Gastrocnemius medialis (tissue), 4 donors: ENCODE measurements at places on chromosomes 7 and 10.
A peak's percentile ranks its signal among the peaks of the same experiment; 100 is the strongest.

- H3K4me3 ChIP-seq: peak overlapping the region; percentile 79
- peaks cover 42% of the 10 kb centered on the region for H3K4me1 ChIP-seq
- peak overlapping the region; percentile 99 for H3K27ac ChIP-seq
- DNase-seq: no peak
- H3K36me3 ChIP-seq: no peaks in the 10 kb centered on the region
- H3K27me3 ChIP-seq: no peaks in the 10 kb centered on the region
Measured at GRCh38 chr10:102120991-102121738, 997 bp upstream of the LDB1 start.

- H3K27me3 ChIP-seq: no peaks in the 10 kb centered on the region
- DNase-seq: peak; percentile 10
- peak overlapping the region; percentile 82 for H3K27ac ChIP-seq
- H3K4me1 ChIP-seq: peaks cover 65% of the 10 kb centered on the region
- H3K4me3 ChIP-seq: no peak overlapping the region
Measured at GRCh38 chr10:99996671-99997648, 12.8 kb downstream of the DNMBP start.

- no peak for DNase-seq
Measured at GRCh38 chr10:125783957-125784356, 8.3 kb upstream of the MMP21 start.

- no peaks in the 10 kb centered on the region for H3K27me3 ChIP-seq
- no peak overlapping the region for H3K27ac ChIP-seq
- no peaks in the 10 kb centered on the region for H3K4me1 ChIP-seq
- H3K4me3 ChIP-seq: no peak overlapping the region
Measured at GRCh38 chr7:134018306-134018705, 108.8 kb upstream of the LRGUK start.

GRCh38 chr7:17153536-17153935, 144.9 kb upstream of the AHR start:
- H3K4me1 ChIP-seq: no peaks in the 10 kb centered on the region
- no peak for DNase-seq

DNA sequence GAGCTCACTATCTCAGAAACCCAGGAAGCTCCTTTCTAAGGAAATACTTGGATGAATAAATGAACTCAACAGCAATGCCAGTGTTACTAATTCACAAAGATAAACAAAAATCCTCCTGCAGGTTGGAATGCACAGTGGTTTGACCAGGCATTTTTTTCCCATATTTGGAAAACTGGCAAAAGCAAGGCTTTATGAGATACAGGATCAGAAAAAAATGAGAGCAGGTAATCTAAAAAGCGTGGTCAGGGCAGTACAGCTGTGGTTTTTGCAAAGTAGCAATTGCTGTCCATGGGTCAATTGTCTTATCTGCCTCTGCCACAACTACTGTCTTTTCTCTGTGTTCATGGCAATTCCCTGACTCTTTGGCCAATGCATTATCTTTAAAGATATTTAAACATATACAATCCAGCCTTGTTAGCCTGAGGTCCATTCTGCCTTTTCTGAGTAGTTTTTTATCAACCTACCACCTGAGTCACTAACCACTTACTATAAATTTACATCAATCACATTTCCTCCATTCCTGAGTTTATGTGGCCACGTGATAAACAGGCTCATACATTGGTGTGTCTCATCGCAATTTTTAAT, 564.5 kb upstream of the IGFBP3 start:
- H3K36me3 ChIP-seq: no peaks in the 10 kb centered on the region
- H3K27ac ChIP-seq: no peak overlapping the region
- H3K27me3 ChIP-seq: no peaks in the 10 kb centered on the region

GRCh38 chr10:117617086-117617485, 74.5 kb downstream of the EMX2 start:
- no peaks in the 10 kb centered on the region for H3K27me3 ChIP-seq
- H3K36me3 ChIP-seq: no peaks in the 10 kb centered on the region
- DNase-seq: no peak
- H3K4me3 ChIP-seq: no peak overlapping the region
- H3K4me1 ChIP-seq: no peaks in the 10 kb centered on the region

DNA sequence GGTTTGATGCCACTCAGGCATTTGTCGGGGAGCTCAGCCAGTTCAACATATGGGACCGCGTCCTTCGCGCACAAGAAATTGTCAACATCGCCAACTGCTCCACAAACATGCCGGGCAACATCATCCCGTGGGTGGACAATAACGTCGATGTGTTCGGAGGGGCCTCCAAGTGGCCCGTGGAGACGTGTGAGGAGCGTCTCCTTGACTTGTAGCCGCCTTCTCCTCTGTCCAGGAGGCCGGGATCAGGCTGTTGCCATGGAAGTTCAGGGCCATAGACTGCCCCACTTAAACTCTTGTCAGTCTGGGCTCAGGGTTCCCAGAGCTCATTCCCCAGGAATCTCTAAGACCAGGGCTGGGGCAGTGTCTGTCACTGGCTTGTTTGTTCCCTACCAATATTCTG, 11.3 kb downstream of the NPTX2 start:
- H3K36me3 ChIP-seq: no peaks in the 10 kb centered on the region
- no peaks in the 10 kb centered on the region for H3K27me3 ChIP-seq
- no peaks in the 10 kb centered on the region for H3K4me1 ChIP-seq
- H3K27ac ChIP-seq: no peak overlapping the region

DNA sequence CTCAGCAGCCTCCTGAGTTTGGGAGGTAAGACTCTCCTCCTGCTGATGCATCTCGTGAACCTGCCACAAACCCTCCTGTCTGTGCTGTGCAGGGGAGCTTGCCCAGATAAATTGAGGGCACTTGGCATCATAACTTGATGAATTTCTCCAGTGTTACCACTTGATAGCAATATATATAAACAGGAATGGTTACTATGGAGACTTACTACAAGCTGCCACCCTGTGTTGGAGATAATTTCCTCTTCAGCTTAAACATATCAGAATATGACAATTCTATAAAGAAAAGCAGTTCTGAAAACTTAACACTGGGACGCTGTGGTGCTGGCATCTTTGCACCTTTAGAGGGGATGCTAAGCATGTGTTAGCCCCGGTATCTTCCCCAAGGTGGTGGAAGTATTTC, 14.9 kb downstream of the PFKFB3 start:
- H3K27ac ChIP-seq: peak overlapping the region; percentile 55
- H3K36me3 ChIP-seq: peaks cover 99% of the 10 kb centered on the region

- no peaks in the 10 kb centered on the region for H3K27me3 ChIP-seq
- no peaks in the 10 kb centered on the region for H3K36me3 ChIP-seq
- peak; percentile 55 for DNase-seq
- H3K27ac ChIP-seq: peak overlapping the region; percentile 60
- H3K4me1 ChIP-seq: peaks cover 14% of the 10 kb centered on the region
Measured at GRCh38 chr7:522071-522950, 2.7 kb upstream of the PDGFA start.

- no peak for DNase-seq
- no peak overlapping the region for H3K4me3 ChIP-seq
- no peaks in the 10 kb centered on the region for H3K27me3 ChIP-seq
- H3K27ac ChIP-seq: no peak overlapping the region
Measured at GRCh38 chr7:82805527-82805960, 357.1 kb downstream of the PCLO start.

- H3K4me3 ChIP-seq: no peak overlapping the region
- no peaks in the 10 kb centered on the region for H3K27me3 ChIP-seq
- H3K36me3 ChIP-seq: no peaks in the 10 kb centered on the region
- H3K4me1 ChIP-seq: no peaks in the 10 kb centered on the region
Measured at GRCh38 chr7:45136106-45137060, 21.2 kb upstream of the RAMP3 start.

DNA sequence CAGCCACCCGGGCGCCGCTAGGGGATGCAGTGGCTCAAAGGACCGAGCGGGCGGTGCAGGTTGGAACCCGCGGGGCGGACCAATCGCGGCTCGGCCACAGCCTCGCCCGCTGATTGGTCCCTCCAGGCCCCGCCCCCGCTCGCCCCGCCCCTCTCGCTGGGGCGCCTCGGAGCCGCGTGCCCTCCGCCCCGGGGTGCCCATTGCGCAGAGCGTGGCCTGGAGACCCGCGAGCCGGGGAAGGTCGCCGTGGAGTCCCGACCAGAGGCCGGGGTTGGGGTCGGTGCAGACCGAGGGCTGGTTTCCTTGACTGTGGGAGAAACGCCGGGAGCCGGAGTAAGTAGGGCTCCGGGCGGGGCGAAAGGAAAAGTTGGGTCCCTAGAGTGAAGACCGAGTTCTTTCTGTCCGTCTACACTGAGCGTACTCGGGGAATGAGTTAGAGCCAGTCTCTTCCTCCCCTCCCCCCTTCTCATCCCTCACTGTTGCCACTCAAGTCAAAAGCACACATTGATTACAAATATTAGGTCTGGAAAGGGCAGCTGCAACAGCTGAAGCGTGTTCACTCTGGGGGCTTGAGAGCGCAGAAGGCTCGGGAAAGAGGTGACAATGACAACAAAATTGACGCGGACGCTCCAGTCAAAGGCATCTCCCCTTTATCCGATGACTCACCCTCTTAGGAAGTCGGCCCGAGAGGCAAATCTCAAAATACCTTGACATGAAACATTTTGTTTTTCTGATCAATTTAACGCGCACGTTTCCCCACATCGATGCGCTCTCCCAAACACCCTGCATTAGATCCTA, 843 bp upstream of the GATA3 start:
- peak overlapping the region; percentile 65 for H3K27ac ChIP-seq
- DNase-seq: peak; percentile 36
- H3K27me3 ChIP-seq: peaks cover 96% of the 10 kb centered on the region
- H3K4me3 ChIP-seq: peak overlapping the region; percentile 49
- no peaks in the 10 kb centered on the region for H3K36me3 ChIP-seq

- H3K4me1 ChIP-seq: peaks cover 53% of the 10 kb centered on the region
- H3K27ac ChIP-seq: peak overlapping the region; percentile 82
- no peaks in the 10 kb centered on the region for H3K36me3 ChIP-seq
- peak overlapping the region; percentile 38 for H3K4me3 ChIP-seq
- no peaks in the 10 kb centered on the region for H3K27me3 ChIP-seq
Measured at GRCh38 chr7:47314728-47315607, 266.9 kb downstream of the TNS3 start.

DNA sequence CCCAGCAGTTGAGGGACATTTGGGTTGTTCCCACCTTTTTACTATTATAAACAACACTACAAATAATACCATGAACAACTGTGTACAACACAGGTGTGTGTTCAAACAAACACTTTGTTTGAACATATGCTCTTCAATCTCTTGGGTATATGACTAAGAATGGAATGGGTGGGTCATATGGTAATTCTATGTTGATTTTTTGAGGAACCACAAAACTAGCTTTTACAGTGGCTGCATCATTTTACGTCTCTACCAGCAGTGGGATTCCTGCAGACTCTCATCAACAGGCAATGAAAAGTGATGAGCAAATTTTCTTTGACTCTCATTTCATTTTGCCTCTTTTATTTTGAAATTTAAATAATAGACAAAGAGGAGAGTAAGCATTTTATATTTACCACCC, 116.9 kb upstream of the KLF14 start:
- no peak overlapping the region for H3K4me3 ChIP-seq
- no peaks in the 10 kb centered on the region for H3K27me3 ChIP-seq
- H3K4me1 ChIP-seq: no peaks in the 10 kb centered on the region
- H3K36me3 ChIP-seq: no peaks in the 10 kb centered on the region
- no peak overlapping the region for H3K27ac ChIP-seq
- DNase-seq: no peak

GRCh38 chr10:58886406-58886805, 290.0 kb upstream of the PHYHIPL start:
- H3K36me3 ChIP-seq: no peaks in the 10 kb centered on the region
- no peaks in the 10 kb centered on the region for H3K27me3 ChIP-seq
- H3K4me1 ChIP-seq: no peaks in the 10 kb centered on the region
